ENCODE measurements at places on chromosomes 2 and 18.

DNA sequence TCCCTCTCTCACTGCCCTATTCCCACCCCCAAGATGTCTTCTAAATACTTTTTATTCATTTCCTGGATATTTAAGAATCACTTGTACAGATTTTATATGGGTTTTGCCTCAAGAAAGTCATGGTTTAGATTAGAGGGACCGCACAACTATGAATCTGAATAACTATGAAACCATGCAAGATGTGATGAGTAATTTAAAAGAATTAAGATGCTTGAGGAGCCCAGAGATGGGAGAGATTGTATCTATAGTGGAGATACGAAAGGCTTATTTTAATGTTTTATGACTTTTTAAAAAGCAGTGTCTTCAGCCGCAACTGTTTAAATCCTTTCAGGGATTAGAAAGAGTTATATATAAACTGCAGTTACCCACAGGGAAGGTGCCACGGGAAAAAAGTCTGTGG lies 324.1 kb downstream of the LPIN1 start:
- DNase-seq: no peak

- no peak for DNase-seq
Measured at GRCh38 chr2:45275242-45275805, 266.1 kb upstream of the SIX2 start.

GRCh38 chr2:207121784-207122183 lies 44.0 kb downstream of the KLF7 start:
- DNase-seq: no peak

DNA sequence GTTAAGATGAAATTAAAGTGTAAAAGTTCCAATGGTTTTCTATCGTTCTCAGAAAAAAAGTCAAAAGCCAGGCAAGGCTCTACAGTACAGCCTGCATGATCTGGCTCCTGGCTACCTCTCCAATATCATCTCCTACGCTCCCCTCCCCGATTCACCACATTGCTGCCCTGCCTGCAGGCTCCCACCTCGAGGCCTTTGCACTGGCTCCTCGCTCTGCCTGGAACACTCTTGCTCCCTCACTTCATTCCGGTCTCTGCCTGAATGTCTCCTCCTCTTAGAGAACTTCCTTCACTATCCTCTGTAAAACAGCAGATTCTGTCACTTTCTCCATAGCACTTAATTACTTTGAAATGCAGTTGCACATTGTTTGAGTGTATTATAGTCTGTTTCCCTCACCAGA lies 72.5 kb downstream of the KLF7 start:
- no peak for DNase-seq

GRCh38 chr18:40673150-40673549 lies 1281.9 kb upstream of the PIK3C3 start:
- DNase-seq: no peak

DNA sequence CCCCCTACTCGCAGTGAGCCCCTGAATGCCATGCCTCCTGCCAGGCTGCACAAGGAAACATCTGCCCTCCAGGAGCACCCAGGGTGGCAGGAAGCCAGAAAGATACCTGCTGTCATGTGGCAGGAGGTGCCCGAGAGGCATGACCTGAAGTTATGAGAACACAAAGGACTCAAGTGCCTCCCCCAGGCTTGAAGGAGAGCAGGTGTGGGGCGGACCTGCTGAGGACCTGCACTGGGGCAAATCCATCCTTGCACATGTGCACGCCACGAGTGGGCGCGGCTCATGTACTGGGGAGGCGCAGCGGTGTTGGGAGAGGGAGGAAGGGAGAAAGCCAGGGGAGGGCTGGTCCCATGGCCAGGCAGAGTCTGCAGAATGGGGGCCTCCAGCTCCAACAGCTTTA lies 26.9 kb downstream of the SDC1 start:
- DNase-seq: peak; percentile 95

GRCh38 chr18:55003695-55004094 lies 44.4 kb upstream of the CCDC68 start:
- no peak for DNase-seq

DNA sequence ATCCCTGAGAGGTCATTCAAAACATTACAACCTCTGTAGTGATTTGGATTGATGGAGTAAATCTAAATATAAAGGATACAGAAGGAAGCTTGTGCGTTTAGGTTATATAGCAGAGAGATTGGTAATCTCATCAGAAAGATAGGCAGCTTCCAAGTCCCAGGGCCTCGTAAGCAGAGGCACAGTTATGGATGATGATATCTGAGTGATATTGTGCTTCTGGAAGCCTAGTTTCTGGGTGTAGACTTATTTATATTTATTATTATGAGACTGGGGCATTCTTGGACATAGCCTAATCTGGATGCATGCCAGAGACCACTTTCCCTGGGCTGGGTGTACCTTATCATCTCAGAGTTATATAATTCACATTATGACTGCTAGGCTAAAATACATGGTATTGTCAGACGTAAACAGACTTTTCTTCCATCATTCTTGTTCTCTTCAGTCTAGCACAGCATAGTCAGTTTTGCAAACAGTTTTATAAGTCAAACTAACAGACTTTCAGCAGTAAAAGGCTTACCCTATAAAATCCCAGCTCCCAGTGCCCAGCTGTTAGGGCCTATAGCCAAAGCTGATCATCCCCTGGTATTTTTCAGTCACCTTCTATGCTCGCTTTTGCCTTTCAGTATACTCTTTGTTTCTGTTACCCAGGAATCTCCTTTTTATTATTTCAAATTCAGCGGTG lies 47.9 kb downstream of the RAB3GAP1 start:
- no peak for DNase-seq

- no peak for DNase-seq
Measured at GRCh38 chr2:228875152-228875900, 395.8 kb downstream of the PID1 start.

GRCh38 chr2:8442833-8443486 lies 238.9 kb upstream of the ID2 start:
- DNase-seq: no peak

DNA sequence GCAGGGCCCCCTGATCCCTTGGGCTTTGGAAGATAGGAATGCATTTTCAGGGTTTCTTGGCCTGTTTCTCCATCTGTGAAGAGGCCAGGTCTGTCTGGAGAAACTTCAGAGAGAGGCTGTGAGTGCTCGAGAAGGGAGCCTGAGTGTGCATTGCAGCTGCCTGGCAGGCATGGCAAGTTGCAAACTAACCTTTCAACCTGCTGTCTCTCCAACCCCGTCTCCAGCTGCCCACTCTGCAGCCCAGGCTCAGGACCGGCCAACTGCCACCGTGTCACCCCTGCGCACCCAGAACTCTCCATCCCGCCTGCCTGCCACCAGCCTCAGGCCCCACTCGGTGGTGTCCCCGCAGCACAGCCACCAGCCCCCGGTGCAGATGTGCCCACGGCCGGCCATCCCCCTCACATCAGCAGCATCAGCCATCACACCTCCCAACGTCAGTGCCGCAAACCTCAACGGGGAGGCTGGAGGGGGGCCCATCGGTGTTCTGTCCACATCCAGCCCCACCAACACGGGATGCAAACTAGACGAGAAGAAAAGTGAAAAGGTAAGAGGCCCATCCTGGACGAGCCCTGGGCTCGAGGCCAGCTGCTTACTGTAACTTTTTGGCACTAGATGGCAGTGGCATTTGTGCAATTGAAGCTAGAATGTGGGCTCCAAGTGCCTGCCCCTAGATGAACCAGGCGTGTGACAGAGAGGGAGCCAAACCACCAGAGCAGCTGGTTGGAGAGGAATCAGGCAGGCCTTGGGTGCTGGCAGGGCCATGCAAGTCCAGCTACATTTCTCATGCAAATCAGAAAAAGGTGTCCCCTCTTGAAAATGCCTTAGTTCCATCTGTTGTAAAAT lies 164.6 kb downstream of the SEPTIN10 start:
- DNase-seq: peak; percentile 85

- DNase-seq: no peak
Measured at GRCh38 chr2:218860950-218861381, 1.4 kb downstream of the WNT6 start.

DNA sequence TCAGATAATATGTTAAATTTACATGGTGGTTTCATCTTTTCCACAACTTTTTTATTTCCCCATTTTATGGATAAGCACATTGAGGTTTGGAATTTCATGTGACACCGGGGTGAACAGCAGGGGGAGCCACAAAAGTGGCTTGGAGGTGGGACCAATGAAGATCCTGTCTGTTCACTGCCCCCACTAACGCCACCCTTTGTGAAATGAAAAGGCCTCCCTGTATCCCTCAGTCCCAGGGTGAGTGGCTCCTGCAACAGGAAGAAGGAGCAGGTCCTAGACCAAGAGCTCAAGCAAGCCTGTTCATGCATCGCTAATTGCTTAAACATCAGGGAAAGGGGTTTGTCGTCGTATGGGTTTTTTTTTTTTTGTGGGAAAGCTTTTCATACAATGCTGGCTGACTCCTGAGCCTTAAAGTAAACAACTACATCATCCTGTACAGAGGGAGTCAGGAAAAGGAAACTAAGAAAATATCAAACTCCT lies 267.8 kb upstream of the EPAS1 start:
- DNase-seq: no peak

GRCh38 chr2:3265471-3265870 lies 112.1 kb downstream of the EIPR1 start:
- no peak for DNase-seq

DNA sequence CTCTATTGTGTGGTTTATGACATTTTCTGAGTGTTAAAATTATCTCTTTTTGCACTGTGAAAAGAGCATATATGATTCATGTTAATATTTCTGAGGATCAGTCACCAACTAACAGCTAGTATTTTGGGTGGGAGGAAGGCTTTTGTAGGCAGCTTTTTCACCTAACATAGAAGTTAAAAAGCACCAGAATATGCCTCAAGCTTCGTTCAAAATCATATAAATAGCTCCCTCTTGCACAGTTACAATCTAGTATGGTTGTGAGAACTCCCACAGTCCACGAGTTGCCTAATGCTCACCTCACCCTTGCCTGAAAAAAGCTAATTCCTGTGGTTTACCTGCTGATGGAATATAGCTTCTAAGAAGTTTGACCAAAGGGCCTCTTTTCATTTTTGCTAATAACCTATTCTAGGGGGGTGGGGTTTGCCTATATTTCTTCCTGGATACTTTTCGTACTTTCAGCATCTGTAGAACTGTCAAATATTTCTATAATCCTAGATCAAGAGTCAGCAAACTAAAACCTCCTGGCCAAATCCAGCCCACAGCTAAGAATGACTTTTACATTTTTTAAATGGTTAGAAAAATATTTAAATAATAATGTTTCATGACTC lies 167.1 kb upstream of the FOSL2 start:
- DNase-seq: no peak

GRCh38 chr2:262117-262516 lies 1.7 kb downstream of the SH3YL1 start:
- DNase-seq: no peak

DNA sequence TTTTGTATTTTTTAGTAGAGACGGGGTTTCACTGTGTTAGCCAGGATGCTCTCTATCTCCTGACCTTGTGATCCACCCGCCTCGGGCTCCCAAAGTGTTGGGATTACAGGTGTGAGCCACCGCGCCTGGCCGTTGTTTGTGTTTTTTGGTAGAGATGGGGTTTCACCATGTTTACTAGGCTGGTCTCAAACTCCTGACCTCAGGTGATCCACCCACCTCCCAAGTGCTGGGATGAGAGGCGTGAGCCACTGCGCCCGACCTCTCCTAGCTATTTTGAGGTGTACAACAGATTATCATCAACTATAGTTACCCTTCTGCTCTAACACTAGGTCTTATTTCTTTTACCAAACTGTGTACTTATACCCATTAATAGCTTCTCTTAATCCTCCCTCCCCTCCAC lies 28.9 kb upstream of the MRPL33 start:
- no peak for DNase-seq

DNA sequence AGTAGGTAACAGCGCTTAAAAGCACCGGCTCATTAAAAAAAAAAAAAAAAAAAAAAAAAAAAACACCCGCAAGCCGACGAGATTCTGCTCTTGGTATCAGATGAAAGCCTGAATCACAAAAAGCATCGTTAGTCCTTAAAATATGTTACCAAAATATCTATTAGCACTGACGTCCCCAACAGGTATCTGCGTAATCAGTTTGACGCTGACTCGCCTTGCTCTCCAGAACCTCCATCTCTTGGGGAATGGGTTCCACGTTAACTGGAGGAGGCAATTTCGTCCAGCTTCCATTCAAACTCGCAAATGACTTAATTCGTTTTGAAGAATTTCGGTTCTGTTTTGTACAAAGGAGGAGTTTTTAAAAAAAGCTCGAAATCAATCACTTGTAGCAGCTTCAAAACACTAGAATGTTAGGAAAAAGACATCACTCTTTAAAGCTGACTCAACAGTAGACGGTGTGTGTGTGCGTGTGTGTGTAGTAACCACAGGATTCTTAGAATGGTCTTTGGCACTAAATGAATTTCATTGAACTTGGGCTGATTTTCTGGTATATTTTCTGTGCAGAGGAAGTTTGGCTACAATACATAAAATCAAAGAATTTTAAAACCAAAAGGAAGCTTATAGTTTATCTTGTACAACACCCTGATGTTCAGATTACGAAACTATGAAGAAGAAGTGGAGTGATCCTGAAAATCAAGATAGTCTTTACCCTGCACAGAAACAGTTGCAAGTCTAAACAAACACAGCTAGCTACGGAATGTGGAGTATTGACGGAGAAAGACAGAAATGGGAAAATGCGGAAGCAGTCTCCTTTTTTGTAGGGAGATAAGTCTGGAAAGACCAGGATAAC lies 1.1 kb upstream of the PGAP1 start:
- peak; percentile 32 for DNase-seq

GRCh38 chr2:25207078-25207545 lies 38.7 kb upstream of the POMC start:
- DNase-seq: no peak

- no peak for DNase-seq
Measured at GRCh38 chr2:239143858-239144712, 256.7 kb downstream of the HDAC4 start.

GRCh38 chr2:69798909-69799526 lies 30.4 kb upstream of the GMCL1 start:
- DNase-seq: peak; percentile 78

DNA sequence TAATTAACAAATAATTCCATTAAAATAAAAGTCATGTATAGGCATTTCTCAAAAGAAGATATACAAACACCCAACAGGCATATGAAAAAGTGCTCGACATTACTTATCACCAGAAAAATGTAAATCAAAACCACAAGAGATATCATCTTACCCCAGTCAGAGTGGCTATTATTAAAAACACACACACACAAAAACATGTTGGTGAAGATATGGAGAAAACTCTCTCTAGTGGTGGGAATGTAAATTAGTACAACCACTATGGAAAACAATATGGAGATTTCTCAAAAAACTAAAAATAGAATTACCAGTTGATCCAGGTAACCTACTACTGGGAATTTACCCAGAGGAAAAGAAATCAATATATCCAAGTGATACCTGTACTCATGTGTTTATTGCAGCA lies 966.3 kb upstream of the POU3F3 start:
- DNase-seq: no peak

Measured in RPMI8226 (cell line).